ENCODE measurements at places on chromosomes 13 and 19. TPM values are rescaled to one million over a fixed set of nuclear protein-coding genes. Genes with fewer than 3 reads are reported as not detected.
A peak's percentile ranks its signal among the peaks of the same experiment; 100 is the strongest.

GRCh38 chr13:74184283-74184682 lies 50.1 kb upstream of the KLF12 start:
- DNase-seq, result no peak
- H3K27me3 ChIP-seq, result no peaks in the 10 kb centered on the region
- no peak overlapping the region for H3K27ac ChIP-seq
- H3K4me3 ChIP-seq, result no peak overlapping the region

GRCh38 chr13:110119935-110120905 lies 186.7 kb downstream of the COL4A1 start:
- H3K4me1 ChIP-seq, result no peaks in the 10 kb centered on the region
- H3K27ac ChIP-seq, result no peak overlapping the region
- no peak overlapping the region for H3K4me3 ChIP-seq
- DNase-seq, result no peak
- no peaks in the 10 kb centered on the region for H3K36me3 ChIP-seq

DNA sequence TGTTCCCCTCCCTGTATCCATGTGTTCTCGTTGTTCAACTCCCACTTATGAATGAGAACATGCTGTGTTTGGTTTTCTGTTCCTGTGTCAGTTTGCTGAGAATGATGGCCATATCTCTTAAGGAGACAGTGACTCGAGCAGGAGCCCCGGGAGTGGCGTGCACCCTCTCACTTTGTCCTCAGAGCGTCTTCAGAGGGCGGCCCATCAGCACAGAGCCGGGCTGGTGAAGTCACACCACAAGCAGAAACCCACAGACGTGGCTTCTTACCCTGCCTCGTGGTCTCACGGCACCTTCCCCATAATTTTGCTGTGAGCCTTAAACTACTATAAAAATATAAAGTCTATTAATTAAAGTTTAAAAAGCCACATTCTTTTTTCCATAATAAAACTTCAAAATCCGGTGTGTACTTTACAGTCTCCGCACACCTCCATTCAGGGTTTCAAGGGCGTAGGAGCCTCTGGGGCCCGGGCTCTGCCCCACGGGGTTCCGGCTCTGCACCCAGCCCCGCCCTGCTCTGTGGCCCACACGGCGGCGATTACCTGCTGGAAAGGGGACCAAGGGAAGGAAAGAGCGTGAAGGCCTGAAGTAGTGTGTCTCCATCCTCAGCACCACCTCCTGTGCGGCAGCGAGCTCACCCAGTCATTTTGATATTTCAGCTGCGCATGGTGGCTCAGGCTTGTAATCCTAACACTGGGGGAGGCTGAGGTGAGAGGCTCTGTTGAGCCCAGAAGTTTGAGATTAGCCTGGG lies 101.3 kb upstream of the SOX1 start:
- no peak overlapping the region for H3K27ac ChIP-seq
- DNase-seq, result no peak
- H3K4me1 ChIP-seq, result peaks cover 12% of the 10 kb centered on the region
- H3K27me3 ChIP-seq, result peaks cover 13% of the 10 kb centered on the region
- no peak overlapping the region for H3K4me3 ChIP-seq

The KIR3DL2 gene
- total RNA-seq, result not detected

The MAP4K1 gene
- 1.5 TPM for total RNA-seq

The RGCC gene
- not detected for total RNA-seq

The KLK4 gene
- not detected for total RNA-seq

GRCh38 chr19:46412650-46413261 lies 608 bp downstream of the CCDC8 start:
- H3K4me3 ChIP-seq, result peak overlapping the region; percentile 80
- peaks cover 53% of the 10 kb centered on the region for H3K4me1 ChIP-seq
- DNase-seq, result no peak
- peak overlapping the region; percentile 88 for H3K27ac ChIP-seq
- H3K36me3 ChIP-seq, result peaks cover 5% of the 10 kb centered on the region

GRCh38 chr19:5251096-5252065 lies 89.2 kb downstream of the PTPRS start:
- no peaks in the 10 kb centered on the region for H3K27me3 ChIP-seq
- H3K4me1 ChIP-seq, result no peaks in the 10 kb centered on the region
- H3K27ac ChIP-seq, result no peak overlapping the region
- H3K4me3 ChIP-seq, result no peak overlapping the region

DNA sequence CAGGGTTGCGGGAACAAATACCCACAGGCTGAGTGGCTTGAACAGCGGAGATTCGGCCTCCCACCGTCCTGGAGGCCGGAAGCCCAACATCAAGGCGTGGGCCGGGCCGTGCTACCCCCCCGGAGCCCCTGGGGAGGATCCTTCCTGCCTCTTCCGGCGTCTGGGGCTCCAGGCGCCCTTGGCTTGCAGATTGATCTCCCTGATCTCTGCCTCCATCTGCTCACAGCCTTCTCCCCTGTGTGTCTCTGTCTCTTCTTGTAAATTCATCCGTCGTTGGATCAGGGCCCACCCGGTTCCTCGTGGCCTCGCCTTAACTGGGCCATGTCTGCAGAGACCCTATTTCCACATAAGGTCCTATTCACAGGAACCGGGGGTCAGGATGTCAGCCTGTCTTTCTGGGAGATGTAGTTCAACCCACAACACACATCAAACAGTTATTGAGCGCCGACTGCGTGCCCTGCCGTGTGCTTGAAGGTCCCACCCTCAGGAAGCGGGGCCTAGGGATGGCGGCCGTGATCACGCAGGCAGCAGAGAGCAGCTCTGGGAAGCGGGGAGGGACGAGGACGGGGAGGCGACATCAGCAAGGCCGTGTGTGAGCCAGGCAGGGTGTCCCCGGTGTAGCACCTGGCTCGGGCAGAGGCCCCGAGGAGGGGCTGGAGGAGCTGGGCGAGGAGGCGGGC lies 21.3 kb downstream of the HCN2 start:
- DNase-seq, result peak; percentile 98
- H3K4me3 ChIP-seq, result peak overlapping the region; percentile 32
- H3K4me1 ChIP-seq, result peaks cover 33% of the 10 kb centered on the region
- H3K27me3 ChIP-seq, result no peaks in the 10 kb centered on the region
- H3K27ac ChIP-seq, result peak overlapping the region; percentile 84

GRCh38 chr13:36917311-36917710 lies 2.7 kb downstream of the SMAD9 start:
- no peaks in the 10 kb centered on the region for H3K27me3 ChIP-seq
- H3K4me1 ChIP-seq, result peaks cover 72% of the 10 kb centered on the region
- peak overlapping the region; percentile 74 for H3K27ac ChIP-seq
- H3K36me3 ChIP-seq, result no peaks in the 10 kb centered on the region
- DNase-seq, result no peak

The LHB gene
- total RNA-seq, result not detected
